ENCODE measurements at places on chromosomes 3 and 15.

DNA sequence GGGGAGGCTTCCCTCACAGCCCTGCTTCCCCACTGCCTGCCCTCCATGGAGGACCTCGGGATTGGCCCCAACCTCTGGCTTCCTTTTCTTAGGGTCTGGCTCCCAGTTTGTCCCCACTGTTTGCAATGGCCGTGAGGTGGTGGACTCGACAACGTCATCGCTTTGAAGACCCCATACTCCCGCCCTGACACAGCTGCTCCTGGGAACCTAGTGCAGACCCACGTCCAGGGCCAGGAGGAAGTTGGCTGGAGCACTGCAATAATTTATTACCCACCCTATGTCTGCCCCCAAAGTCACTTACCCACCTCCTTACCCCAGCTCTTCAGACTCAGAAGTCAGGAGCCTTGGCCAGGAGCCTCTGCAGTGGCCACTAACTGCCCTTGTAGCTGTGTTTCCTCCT is 11.1 kb downstream of the GRM2 start:
- no peak for DNase-seq

DNA sequence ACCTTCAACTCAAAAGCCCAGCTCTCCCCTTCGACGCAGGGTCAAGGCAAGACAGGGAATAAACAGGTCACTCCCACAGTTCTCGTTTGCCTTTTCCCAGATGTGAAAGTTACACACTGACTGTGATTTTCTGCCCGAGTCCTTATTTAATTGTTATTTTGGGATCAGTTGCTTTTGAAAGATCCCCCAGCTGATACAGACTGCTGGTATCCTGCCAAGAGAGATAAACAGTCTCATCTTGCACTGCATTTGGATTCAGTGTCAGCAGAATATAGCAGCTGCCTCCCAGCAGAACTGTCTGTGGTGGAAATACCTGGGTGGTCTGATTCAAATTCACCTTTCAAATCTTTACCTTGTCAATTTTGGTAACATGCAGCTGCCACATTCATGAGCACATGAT is 56.0 kb upstream of the FAM3D start:
- no peak for DNase-seq

DNA sequence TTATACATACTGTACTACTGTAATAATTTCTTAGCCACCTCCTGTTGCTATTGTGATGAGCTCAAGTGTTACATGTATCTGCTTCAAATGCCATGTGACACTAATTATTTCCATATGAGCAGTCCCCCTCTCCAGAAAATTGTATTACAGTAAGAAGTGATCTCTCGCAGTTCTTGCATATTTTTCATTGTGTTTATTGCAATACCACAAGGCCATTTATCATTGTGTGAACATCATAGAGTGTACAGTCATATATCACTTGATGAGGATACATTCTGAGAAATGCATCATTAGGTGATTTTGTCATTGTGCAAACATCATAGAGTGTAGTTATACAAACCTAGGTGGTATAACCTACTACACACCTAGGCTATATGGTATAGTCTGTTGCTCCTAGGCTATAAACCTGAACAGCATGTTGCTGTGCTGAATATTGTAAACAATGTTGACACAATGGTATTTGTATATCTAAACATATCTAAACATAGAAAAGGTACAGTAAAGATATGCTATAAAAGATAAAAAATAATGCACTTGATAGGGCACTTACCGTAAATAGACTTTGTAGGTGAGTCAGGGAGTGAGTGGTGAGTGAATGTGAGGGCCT is 189.6 kb upstream of the MLF1 start:
- peak; percentile 47 for DNase-seq

- no peak for DNase-seq
Observed at GRCh38 chr3:75768303-75769017, 16.9 kb downstream of the ZNF717 start.

DNA sequence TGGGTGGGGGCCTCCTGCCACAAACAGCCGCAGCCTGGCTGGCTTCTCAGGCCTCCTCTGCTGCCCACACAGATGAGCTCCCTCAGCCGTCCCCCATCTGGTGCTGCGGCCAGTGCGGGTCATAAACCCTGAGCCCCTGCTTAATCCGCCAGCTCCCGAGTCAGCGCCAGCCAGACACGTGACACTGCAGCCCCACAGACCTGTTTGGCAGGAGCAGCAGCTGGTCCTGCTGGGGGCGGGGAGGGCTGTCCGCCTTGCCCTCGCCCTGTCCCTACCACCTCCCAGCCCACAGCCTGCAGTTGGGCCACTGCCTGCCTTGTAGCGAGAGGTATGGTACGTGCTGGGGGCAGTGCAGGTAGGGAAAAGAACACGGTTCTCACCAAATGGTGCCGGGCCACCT is 86.2 kb downstream of the IQSEC1 start:
- DNase-seq: no peak

DNA sequence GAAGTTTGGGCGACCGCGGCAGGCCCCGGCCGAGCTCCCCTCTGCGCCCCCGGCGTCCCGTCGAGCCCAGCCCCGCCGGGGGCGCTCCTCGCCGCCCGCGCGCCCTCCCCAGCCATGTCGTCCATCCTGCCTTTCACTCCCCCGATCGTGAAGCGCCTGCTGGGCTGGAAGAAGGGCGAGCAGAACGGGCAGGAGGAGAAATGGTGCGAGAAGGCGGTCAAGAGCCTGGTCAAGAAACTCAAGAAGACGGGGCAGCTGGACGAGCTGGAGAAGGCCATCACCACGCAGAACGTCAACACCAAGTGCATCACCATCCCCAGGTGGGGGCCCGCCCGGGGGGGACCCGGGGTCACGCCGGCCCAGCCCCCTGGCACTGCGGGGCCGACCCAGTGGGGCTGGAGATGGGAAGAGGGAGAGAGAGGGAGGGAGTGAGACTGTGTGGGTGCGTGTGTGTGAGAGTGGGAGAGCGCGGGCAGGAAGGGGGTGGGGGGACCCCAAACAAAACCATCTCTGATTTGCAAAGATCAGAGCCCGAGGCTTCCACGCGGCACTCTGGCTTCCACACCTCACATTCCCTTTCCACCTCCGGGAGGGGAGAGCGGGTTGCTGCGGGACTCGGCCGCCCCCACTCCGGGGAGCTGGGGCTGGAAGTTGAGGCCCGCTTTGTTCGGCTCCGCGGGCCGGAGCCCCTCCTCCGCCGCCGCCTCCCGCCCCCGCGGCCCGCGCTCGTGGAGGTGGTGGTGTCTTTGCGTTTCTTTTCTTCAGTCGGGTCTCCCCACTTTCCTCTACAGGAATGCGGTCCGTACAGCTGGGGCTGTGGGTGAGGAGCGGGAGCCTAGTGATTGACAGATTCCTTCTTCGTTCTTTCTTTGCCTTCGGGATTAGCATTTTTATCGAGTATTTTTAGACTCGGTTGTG is 898 bp downstream of the SMAD3 start:
- DNase-seq: no peak

- DNase-seq: peak; percentile 62
Observed at GRCh38 chr3:184129012-184129411, 6.1 kb upstream of the EIF2B5 start.

DNA sequence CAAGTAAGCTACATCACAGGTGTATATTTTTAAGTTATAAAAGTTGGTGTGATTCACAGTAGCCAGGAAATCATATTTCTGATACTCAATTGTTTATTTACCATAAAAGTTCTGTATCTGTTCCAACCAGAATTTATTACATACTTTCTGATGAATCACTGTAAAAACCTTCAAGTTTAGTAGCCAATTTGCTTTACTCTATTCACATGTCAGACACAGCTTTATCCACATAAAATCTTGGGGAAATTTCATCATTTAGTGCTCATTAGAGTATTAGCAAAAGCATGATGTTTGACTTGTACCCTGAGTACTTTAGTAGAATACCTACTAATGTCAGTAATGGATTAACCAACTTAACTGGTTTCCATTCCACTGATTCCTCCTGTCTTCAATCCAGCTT is 249.8 kb downstream of the POLQ start:
- DNase-seq: no peak

DNA sequence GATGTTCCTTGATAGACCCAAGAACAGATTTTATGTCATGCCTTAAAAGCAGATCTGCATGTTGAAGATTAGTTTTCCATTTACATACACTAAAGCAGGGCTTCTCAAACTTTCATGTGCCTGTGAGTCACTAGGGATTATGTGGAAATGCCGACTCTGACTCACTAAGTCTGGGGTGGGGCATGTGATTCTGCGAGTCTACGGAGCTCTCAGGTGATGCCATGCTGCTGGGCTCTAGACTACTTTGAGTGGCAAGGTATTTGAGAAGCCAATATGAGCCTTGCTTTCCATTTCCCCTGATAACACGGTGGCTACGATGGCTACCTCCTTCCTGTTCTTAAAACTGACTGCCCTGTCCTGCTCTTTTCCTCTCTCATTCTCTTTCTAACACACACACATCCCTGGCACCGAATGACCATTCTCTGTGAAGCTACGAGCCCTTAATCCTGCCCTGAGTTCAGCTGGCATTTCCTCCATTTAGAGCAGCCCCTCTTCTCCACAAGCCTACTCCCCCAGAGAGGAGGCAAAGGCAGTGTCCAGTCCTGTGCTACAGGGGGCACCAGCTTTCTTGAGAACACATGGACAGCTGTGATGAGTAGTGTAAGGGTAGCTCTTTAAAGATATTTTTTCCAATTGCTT is 39.7 kb upstream of the PYGO1 start:
- DNase-seq: peak; percentile 90

DNA sequence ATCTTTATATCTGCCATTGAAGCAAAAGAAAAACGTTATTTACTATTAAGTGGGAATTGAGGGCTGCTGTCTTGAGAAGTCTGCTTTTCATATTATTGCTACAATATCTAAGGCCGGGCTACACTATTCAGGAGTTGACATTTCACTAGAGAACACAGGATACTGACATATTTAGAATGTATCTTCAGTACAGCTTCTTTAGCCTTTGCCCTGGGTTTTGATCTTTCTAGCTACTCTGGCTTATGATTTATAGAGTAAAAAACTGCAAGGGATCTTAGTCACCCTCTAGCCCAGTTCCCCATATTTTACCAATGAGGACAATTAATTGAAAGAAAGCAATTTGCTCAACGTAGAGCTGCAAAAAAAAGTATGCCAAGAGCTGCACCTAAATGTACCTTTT is 307.4 kb upstream of the DPPA4 start:
- DNase-seq: no peak

DNA sequence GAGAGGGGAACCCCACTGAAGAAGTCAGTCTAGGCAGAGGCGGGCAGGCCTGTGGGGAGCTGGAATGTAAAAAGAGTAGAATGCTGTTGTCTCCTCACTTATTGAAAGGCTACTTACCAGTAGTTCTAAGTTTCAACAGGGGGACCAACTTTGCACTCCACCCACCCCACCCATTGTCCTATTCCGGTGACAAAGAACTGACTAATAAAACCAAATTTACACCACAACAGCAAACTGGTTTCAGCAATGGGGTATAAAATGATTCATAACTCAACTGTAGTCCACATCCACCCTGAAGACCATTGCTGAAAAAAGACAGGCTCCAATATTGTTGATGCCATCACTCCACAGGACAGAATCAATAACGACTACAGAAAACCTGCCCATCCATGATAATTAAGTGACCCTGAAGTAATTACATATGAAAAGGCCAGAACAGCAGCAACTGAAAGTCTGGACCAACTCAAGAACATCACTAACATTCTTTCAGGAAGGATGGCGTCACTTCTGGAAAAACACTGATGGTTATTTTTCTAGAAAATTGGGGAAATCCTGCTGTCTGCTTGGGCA is 80.2 kb downstream of the ABI3BP start:
- DNase-seq: no peak

Measured in fibroblast of the aortic adventitia (primary cell).